ENCODE measurements at places on chromosomes 4 and X. TPM values are rescaled to one million over a fixed set of nuclear protein-coding genes. Genes with fewer than 3 reads are reported as not detected.

DNA sequence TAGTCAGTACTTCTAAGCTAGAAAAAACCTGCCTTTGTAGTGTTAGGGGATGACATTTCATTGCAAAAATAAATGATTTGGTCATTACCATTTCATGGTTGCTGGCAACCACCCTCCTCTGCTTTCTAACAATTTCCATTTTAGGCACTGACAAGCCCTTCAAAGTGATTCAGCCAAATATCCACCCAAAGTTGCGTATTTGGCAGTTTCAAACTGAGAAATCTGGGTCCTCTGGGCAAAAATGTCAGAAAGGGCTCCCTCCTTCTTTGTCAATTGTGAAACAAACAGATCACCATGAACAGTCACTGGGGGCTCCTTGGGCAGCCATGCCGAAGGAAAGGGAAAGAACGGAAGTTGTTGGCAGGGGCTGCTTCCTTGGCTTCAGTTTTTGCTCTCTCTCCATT lies 33.0 kb downstream of the PLAC1 start:
- DNase-seq, result no peak

- no peak for DNase-seq
These were observed 161.3 kb upstream of the KIT start for GRCh38 chr4:54496412-54496811.

DNA sequence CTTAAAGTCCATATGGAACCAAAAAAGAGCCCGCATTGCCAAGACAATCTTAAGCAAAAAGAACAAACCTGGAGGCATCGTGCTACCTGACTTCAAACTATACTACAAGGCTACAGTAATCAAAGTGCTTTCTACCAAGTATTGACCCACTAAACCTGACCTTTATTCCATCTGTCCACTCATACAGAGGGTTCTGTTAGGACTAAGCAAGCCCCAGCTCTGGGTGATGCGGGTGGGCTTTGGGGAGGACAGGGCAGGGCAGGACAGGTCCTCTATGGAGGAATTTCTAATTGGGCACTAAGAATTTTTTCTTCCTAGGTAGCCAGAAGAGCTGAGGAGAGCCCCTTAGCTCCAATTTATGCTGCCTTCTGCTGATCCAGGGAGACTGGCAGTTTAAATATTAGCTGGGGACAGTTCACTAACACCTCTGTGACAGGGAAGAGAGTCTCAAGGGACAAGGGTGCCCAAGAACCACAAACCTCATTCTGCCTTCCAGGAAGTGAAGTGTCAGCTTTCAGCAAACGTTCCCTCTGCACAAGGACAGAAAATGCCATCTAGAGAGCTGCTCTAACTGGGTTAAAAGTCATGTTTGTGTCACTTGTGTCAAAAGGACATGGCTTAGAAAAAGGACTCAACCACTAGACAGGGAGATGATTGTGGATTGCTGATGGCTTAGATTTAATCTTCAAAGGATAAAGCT lies 143.2 kb downstream of the KIT start:
- DNase-seq, result no peak

GRCh38 chr4:95429416-95429815 lies 119.4 kb downstream of the UNC5C start:
- no peak for DNase-seq

DNA sequence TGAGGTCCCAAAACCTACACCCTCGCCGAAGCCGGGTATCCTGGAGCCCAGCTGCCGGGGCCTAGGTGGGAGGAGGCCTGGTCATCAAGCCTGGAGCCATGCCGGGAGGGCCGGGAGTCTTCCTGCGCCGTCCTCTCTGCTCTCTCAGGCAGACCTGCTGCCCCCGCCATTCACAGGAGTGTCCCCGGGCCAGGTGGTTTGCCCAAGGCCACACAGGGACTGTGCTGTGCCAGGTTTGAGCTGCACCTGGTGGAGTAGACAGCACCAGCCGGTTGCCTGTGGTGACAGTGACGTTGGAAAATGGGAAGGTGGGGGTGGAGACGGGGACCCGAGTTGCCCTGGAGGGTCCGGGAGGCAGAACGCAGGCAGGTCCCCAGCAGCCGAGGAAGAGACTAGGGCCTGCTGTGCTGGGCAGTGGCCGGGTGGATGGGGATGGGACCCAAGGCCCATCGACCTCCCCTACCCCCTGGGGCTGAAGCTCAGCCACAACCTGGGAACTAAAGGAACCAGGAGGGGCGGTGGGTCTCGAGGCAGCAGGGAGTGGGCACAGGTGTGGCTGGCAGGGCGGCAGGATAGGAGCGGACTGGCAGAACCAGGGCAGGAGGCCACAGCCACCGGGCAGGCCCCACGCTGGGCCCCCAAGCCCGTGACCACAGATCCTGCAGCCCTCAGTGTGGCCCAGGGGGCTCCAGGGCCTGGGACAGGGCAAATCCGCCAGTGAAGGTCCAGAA lies 9.5 kb downstream of the DOK7 start:
- DNase-seq, result no peak

GRCh38 chr4:24638396-24638875 lies 54.1 kb upstream of the DHX15 start:
- DNase-seq, result no peak

The CDX4 gene
- total RNA-seq, result not detected

- DNase-seq, result no peak
These were observed 45.3 kb upstream of the CDKN2AIP start for GRCh38 chr4:183399126-183399522.

- no peak for DNase-seq
These were observed 417.0 kb downstream of the AFF2 start for GRCh38 chrX:148917441-148917840.

GRCh38 chr4:16573739-16574138 lies 324.7 kb downstream of the LDB2 start:
- no peak for DNase-seq

DNA sequence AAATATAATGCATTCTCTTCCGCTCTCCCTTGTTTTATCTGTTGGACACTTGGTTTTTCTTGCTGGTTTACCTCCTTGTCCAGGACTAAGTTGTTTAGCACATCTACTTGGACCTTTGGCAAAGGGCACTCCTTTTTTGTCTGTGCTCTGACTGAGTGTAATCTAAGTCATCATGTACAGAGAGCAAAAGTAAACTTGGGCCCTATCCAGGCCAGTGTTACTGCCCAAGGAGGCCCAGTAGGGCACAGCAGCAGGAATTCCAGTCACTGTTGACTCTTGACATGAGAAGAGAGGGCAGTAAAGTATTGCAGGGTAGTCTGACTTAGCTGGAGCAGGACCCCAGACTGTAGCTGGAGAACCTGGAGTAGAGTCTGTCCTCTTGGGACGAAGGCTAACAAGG lies 445.5 kb downstream of the ZIC3 start:
- DNase-seq, result no peak

- no peak for DNase-seq
These were observed 210.2 kb upstream of the GYPA start for GRCh38 chr4:144350706-144351105.

Measured in mesenteric fat pad (tissue), 1 donor.